ENCODE measurements at places on chromosomes 5 and 9. TPM values are rescaled to one million over a fixed set of nuclear protein-coding genes. Genes with fewer than 3 reads are reported as not detected.

DNA sequence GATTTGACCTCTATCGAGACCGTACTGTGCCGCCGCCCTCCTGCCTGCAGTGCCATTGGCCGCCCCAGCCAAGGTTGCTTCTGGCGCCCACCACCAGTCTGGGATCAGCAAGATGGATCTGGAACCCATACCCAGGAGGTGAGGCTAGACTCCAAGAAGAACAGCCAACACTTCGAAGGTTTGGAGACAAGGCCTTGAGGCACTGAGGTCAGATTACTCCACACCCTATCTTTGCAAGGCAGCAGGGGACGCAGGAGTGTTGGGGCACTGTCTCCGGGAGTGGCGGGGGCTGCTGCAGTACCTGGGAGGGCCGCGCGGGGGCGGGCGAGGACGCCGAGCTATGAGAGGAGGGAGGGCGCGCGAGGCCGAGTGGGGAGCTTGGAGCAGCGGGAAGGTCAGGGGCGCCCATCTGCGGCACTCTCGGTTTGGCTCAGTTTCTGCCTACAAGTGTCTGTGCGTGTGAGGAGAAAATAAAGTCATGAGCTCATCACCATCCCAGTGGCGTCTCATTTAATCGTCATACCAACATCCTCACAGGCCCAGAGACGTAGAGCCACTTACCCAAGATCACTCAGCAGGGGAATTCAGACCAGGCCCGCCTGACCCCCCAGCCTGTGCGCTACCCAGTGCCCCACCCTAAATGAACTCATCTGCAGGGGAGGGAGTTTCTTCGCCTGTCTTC, 20.5 kb upstream of the PSD2 start:
- peak; percentile 66 for DNase-seq

- DNase-seq, result no peak
Measured at GRCh38 chr5:169574134-169574646, 9.4 kb upstream of the SPDL1 start.

Gene DOK3
- total RNA-seq, result 1.5 TPM

Gene SCGB3A1
- not detected for total RNA-seq

- no peak for DNase-seq
Measured at GRCh38 chr9:136489731-136490130, 6.9 kb upstream of the SEC16A start.

- no peak for DNase-seq
Measured at GRCh38 chr5:41885286-41885685, 15.1 kb upstream of the OXCT1 start.

Gene GFPT2
- total RNA-seq, result not detected

Gene DMRT2
- not detected for total RNA-seq

DNA sequence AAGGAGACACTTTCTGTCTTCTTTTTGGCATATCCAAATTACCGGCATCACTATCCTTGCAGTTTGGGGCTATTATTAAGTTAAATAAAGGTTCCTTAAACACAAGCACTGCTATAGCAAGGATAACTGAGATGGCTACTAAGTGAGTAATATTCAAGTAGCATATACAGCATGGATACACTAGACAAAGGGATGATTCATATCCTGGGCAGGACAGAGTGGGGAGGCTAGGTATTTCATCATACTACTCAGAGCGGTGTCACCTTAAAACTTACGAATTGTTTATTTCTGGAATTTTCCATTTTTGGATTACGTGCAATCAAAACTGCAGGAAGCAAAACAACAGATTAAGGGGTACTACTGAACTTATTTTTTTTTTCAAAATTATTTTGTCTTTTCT, 54.1 kb downstream of the FER start:
- no peak for DNase-seq

- no peak for DNase-seq
Measured at GRCh38 chr5:67098656-67099055, 97.9 kb downstream of the CD180 start.

- no peak for DNase-seq
Measured at GRCh38 chr9:136078024-136078423, 17.1 kb downstream of the NACC2 start.

- DNase-seq, result no peak
Measured at GRCh38 chr9:98964911-98965336, 21.2 kb downstream of the COL15A1 start.

GRCh38 chr5:168088410-168089173, 202.9 kb upstream of the WWC1 start:
- DNase-seq, result no peak

- no peak for DNase-seq
Measured at GRCh38 chr9:92734931-92735635, 29.6 kb downstream of the BICD2 start.

Gene EGFLAM
- total RNA-seq, result not detected
